Type B pancreatic cell (in vitro differentiated cells): ENCODE measurements at places on chromosomes 5 and 9. TPM values are rescaled to one million over a fixed set of nuclear protein-coding genes. Genes with fewer than 3 reads are reported as not detected.

SPAAR gene
- not detected in 2 replicates for total RNA-seq

DNA sequence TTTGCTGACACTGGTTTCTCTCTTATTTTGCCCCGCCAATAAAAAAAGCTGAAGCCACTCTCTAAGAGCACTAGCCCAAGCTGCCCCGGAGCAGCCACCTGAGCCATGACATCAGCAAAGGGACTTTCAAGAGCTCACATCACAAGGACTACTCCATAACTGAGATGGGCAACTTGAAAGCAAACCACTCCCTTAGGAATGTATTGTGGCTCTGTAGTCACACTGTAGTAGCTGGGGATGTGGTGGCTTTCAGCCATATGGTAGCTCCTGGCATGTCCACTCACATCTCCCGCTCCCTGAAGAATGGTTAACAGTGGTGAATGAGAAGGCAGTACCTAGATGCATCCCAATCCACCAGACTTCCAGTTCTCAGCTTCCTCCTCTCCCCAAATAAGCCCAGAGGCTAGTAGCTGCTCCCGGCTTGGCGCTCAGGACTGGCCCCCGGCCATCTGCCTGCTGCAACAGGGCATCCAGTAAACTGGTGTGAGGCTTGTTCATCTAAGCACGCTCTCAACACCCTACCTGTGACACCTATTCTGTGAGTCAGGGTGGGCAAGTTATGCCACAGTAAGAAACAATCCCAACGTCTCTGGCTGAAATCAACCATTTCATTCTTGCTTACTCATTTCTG is 63.7 kb downstream of the S1PR3 start:
- DNase-seq = no peak

- no peak for DNase-seq
Observed at GRCh38 chr5:159240301-159240870, 22.7 kb upstream of the UBLCP1 start.

ESM1 gene
- total RNA-seq = 0.17 and 0.29 TPM in 2 replicates

GRCh38 chr9:37923796-37924427 is 20.0 kb upstream of the SLC25A51 start:
- DNase-seq = no peak

DNA sequence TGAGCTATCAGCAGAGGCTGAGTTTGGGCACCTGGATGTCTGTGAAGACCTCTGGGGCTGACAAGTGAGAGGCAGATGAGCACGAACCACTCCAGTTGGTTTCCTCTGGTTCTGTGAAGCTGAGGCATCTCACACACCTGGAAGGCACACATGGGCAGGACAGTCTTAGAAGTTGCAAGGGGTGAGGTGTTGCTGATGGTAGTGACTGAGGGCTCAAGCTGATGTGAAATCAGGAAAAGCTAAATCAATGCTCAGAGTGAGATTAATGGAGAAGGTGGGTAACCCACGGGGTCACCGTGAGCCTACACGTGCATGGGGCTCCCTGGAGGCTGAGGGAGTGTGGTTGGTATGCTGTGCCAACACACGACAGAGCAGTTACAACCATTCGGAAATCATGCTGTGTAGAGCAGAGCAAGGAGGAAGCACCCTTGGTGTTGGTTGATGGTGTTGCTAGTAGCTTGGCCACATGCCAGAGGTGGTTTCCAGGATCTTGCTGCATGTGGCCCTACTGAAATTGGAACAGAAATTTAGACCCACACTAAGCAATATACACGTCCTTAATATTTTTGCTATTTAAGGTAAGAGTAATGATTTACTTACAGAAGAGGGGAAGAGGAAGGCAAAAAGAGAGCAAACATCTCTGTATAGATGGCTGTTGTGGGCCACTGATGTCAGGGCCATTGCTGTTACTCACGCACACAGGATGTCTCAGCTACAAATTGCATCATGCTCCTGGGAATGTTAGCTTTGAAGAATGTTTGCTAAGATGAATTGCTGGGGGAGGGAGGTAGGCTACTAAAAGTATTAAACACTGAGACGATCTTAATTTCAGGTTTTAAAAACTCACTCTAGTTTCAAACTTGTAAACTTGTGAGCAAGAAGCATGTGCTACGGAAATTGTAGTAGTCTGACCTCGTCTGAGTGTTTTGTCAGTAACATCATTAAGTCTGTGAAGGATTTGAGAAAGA is 170.5 kb downstream of the ARHGEF28 start:
- no peak for DNase-seq

SMIM33 gene
- total RNA-seq = not detected in 2 replicates

GRCh38 chr5:445591-445990 is 2.6 kb downstream of the EXOC3 start:
- DNase-seq = no peak

- no peak for DNase-seq
Observed at GRCh38 chr5:82259172-82259800, 18.9 kb downstream of the RPS23 start.

DNA sequence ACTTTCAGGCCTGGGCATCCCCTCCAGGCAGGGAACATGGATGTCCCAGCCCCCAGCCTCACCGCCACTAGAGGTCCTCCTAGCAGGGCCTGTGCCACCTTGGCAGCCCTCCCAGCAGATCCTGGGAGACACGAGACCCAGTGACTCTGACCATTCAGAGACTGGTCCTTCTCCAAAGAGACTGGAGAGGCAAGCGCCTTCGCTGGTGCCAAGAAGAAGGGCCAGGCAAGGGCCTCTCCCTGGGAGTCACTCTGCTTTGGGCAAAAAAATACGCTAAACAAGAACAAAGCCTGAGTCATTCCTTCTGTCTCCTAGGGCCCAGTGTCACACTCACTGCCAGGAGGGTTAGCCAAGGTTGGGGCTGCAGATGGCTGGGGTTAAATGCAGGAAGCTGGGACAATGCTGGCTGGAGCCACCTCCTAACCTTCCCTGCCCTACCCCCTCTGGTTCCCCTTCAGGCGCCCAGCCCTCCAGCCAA is 35.3 kb upstream of the SMIM23 start:
- no peak for DNase-seq

- no peak for DNase-seq
Observed at GRCh38 chr9:3887786-3888496, 362.1 kb upstream of the RFX3 start.

AQP7 gene
- total RNA-seq = 3.7 and 5.0 TPM in 2 replicates

SAXO1 gene
- total RNA-seq = 0.48 TPM in 1 of 2 replicates, not detected in the other

PHF24 gene
- total RNA-seq = 0.19 and 0.88 TPM in 2 replicates

- DNase-seq = no peak
Observed at GRCh38 chr5:40499007-40499406, 180.7 kb upstream of the PTGER4 start.

HMHB1 gene
- not detected in 2 replicates for total RNA-seq

ACTBL2 gene
- total RNA-seq = not detected in 2 replicates

DNA sequence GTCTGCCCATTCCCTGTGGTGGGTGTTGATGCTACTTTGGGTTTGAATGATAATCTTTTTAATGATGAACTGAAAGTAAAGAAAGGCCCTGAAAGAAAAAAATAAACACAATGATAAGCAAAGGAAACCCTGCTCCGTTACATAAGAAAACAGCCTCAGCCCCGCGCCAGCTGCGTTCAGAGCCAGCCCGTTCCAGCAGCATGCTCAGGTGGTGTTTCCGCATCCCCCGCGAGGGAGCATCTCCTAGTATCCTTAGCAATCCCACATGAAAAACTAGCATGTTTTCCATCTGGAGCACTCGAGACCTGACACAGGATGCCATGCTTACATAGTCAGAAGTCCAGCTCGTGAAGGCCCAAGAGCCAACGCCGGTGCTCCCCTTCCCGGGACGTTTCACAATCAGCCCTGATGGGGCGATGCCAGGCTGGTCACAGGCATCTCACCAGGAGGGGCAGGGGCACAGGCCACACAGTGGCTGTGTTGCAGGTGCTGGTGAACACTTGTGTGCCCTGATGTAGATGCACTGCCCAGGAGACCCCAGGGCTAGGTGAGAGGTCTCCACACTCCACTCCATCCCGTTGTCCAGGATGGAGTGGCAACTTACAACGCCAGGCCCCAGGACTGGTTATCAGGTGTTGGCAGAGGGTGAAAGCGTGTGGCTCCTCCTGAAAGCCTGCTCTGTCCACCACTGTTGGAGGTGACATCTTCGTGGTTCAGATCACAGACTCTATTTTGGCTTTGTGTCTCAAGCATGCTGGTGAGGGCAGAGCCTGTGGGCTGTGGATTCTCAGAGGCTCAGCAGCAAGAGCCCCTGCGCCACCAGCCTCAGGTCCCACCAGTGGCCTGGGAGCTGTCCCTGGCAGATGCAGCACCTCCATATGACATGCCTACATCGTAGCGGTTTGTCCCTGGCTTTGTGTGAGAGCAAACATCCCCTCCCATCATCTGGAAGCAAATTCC is 246.8 kb upstream of the IRX1 start:
- peak; percentile 42 for DNase-seq

DNA sequence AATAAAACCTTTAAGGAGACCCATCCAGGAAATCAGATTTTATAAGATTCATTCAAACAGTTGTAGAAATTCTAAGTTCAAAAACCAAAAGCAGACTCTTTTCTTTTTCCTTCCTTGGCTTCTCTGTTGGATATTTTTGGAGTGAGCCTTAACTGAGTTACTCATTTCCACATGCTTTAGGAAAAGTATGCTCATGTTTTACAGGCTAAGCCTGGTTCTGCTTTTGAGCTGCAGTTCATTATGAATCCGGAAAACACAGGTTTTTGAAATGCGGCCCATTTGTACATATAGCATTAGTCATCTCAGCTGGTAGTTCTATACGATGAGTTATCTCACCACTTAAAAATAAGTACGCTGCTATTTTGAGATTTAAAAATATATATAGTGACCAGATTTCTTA is 156.6 kb upstream of the DMRT1 start:
- no peak for DNase-seq

- no peak for DNase-seq
Observed at GRCh38 chr5:150338546-150338945, 19.0 kb upstream of the TCOF1 start.

DNA sequence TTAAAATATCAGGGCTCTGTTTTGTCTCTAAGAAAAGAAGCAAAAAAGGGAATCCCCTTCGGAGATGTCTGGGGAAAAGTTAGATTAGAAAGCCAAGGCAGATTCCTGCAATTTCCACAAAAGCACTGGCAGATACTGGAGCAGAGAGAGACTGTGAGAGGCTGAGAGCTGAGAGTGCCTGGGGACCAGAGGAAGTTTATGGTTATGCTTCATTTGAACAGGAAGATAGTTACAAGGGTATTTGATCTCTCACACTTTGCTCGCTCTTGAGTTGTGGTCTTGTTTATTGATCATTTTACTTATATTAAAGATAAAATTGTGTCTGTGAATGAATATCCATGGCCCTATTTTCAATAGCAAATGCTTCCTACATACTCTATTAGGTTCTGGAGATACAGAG is 32.8 kb upstream of the FAM81B start:
- DNase-seq = no peak

DNA sequence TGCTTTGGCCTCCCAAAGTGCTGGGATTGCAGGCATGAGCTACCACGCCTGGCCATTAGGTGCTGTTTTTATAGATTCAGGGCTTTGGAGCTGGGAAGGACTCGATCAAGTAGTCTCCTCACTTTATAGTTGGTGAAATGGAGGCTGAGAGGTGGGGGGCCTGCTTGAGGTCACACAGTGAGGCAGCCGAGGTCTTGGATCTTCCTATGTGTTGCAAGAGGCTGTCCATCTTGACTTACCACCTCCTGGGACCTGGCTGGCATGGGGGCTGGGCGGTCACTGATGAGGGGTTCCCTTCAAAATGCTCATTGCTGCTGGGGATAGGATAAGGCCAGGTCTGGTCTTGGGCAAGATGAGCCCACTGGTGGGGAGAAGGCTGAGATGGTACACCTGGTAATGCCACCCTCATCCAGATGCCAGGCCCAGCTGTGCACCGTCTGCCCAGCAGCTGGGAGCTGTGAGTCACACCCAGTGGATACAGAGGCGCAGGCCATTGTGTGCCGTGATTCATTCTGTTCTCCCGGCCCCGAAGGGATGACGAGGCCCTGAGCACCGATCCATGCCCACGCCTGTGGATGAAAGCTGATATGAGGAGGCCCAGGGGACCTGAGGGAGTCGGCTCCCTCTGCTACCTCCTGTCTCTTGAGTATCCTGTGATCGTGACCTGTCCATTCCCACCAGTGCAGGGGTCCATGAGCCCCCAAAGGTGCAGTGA is 10.5 kb upstream of the NDST1 start:
- DNase-seq = no peak

DNA sequence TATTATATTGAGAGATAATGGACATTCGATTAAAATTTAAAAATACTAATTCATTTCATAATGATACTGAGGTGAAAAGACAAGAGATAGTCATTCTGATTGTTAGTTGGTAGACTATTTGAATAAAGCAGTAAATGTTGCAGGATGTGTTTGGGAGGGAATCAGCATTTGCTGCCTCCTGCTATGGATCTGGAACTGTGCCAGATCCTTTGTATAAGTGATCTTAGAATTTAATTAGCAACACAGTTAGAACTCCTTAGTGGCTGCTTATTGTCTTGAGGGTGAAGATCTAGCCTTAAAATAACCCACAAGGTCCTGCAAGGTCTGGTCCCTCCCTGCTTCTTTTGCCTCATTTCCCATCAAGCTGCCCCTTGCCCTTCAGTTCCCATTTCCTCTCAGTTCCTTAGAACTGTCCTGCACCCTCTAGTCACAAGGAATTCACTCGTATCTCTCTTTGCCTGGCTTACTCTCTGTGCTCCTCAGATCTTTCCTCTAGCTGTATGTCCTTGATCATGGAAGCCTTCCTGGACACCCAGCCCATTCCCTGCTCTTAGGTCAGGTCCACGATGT is 12.5 kb downstream of the LECT2 start:
- DNase-seq = no peak

UNC13B gene
- 48.9 and 62.1 TPM in 2 replicates for total RNA-seq

PCDHGB2 gene
- 0.94 and 0.95 TPM in 2 replicates for total RNA-seq

DNA sequence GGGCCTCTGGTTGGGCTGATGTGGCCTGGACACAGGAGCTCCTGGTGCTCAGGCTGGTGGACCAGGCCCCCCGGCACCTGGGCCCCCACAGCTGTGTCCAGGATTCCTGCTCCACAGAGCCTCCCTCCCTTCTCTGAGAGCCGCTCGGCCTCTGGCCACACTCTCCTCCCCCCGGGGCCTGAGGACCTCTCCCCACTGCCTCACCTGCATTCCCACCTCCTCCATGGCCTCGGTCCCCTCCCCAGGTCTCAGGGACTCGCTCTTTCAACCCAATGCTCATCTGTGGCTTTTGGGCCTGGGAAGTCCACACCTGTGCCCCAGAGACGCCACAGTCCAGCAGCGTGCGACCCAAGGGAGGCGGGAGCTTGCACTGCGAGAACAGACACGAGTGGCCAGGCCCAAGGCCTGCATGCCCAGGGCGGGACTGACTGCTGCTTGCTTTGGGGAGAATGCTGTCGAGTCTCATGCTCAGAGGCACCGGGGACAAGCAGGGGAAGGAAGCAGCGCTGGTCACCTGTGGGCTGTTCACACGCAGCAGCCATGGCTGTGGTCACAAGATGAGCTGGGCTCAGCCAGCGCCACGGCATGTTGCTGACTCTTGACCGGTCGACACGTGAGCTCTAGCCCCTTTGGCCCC is 14.6 kb downstream of the PAEP start:
- DNase-seq = peak; percentile 65

GRCh38 chr5:53191548-53192165 is 82.1 kb upstream of the MOCS2 start:
- DNase-seq = no peak

DNA sequence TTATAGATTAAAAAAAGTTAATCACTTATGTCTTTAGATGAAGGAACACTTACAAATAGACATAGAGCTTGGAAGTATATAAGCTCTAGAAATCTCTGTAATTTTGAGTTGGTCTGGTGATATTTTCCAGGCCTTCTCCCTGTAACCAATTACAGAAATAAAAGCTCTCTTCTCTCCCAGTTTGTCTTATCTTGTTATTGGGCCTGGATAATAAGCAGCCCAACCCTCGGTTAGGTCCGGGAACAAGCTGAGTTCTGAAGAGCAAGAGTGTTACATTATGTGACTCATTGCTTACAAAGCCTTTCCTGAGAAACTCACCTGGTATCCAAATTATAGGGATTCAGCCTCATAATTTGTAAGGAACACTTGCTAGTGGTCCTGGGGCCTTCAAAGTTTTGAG is 1146.2 kb downstream of the CDH9 start:
- DNase-seq = no peak

SIT1 gene
- not detected in 2 replicates for total RNA-seq

CERT1 gene
- total RNA-seq = 55.6 and 66.0 TPM in 2 replicates
